ENCODE measurements at places on chromosomes 16 and 17.

DNA sequence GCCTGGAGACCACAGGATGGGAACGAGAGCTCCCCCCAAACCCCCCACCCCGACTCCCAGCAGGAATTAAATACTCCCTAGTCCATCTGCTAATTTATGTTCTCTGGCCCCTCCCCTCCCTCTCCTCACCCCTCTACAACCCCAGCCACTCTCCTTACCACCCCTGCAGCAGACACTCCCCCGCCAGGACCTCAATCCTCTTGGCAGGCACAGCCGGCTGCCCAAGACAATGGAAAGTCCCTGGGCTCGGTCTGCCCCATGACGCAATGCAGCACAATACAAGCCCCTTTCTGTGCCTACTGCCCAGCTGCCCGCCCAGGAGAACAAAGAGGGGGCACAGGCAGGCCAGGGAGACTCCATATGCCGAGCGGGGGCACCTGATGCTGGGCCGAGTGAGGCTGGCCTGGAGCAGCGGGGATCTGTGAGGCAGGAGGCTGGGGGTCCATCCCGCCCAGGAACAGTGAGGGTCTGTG, 30.3 kb upstream of the CDC42EP4 start:
- DNase-seq: peak; percentile 34

DNA sequence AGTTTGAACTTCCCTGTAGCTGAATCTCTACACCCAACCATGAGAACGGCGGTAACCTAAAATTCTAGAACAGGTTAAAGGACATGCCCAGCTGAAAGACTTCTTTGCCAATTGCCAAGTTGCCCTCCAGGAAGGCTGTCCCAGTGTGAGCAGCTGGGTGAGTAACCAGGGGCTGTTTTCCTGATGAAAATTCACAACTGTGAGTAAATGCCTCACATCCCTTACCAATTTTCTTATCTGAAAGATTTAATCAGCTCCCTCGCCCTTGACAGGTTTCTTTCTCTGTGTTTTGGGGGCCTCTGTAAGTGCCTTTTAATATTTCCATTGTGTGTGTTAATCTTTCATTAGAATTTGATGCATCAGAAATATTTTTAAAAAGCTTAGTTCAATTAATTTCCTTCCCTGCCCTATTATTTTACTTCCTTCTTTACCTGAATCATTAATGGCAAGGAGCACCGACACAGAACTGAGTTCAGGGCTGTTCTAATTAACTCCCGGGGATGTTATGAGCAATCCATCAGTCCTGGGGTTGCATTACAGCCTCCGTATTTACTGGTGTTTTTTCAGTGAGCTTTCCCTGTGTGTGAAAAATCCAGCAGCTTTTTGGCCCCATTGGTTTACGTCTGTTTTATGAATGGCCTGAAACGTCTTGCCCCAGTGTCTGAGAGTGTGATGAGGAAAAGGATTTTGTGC, 152.9 kb downstream of the CLEC16A start:
- no peak for DNase-seq

DNA sequence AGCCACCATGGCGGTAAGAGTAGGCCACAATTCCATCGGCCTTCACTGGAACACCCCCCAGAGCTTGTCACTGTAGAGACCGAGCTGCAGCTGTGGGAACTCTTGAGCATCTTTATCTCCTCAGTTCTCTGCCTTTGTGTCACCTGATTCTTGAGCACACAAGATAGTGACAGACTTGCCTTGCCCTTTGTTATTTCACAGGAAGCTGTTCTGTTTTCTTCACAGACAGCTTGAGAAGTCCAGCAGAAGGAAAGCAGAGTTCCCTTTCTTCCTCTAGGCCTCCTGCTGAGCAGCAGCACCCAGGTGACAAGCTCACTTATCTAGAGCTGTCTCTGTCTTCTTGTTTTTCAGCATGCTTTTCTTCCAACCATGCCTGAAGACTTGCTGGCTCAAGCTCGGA, 38.4 kb upstream of the ENDOV start:
- DNase-seq: no peak

GRCh38 chr16:30885196-30885595, 8.7 kb downstream of the BCL7C start:
- no peak for DNase-seq

GRCh38 chr17:31486351-31487062, 95.0 kb downstream of the RAB11FIP4 start:
- DNase-seq: no peak

DNA sequence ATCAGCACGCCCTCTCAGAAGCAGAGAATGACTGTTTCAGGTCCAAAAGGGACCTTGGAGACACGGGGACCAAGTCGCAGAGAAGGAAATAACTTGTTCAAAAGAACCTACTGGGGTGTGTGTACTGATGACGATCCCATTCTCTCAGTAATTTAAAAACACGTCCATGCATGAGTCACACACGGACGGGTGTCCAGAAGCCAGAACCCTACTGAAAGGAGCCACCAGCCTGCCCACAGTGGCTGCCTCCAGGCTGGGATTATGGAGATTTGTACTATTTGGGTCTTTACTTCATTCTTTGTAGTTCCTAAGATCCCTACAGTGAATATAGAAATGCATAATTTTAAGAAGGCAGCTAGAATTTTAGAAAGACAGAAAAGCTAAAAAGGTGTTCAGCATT, 27.8 kb downstream of the TMEM204 start:
- DNase-seq: no peak

- peak; percentile 84 for DNase-seq
Measured at GRCh38 chr17:49952209-49952911, 16.6 kb upstream of the DLX4 start.

- DNase-seq: no peak
Measured at GRCh38 chr17:28716740-28717577, 709 bp downstream of the RAB34 start.

DNA sequence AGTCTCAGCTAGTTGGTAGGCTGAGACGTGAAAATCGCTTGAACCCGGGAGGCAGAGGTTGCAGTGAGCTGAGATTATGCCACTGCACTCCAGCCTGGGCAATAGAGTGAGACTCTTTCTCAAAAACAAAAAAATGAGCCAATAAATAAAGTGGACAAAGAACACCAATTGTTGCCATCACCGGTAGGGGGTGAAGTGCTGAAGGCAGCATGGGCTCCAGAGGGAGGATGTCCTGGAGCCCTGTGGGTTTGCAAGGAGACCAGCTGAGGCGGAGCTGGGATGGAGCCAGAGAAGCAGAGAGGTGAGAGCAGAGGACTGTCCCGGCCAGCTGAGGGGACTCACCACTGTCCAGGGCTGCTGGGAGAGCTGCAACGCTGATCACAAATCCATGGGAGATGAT, 13.8 kb downstream of the CHST6 start:
- no peak for DNase-seq

GRCh38 chr16:52424591-52424990, 122.4 kb downstream of the TOX3 start:
- no peak for DNase-seq

- peak; percentile 97 for DNase-seq
Measured at GRCh38 chr16:81314603-81315270, at the start of gene GAN. GAN (plus strand) TSS chr16:81314962; CDS start chr16:81315114, 152 bp downstream.

GRCh38 chr17:46819906-46820351, 1.4 kb upstream of the WNT3 start:
- DNase-seq: no peak

- no peak for DNase-seq
Measured at GRCh38 chr16:84593825-84594724, 23.8 kb downstream of the COTL1 start.

GRCh38 chr17:81440051-81440471, 44.8 kb downstream of the BAHCC1 start:
- no peak for DNase-seq

DNA sequence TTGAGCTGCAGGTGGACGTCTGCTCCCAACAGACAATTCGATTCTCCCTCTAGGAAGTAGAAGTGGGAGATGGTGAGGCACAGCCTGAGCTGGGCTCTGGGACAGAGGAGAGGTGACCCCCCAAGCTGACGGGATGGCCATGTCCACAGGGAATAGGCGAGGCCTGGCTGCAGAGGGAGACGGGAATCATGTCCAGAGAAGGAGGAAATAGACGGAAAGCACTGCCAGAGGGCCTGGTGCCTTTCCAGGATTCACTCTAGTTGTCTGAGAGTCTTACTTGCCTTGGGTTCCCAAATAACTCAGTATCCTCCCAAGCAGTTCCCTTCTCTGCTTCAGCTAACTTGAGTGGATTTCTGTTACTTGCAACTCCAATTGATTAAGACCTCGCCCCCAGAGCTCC, 4.3 kb upstream of the CRISPLD2 start:
- no peak for DNase-seq

DNA sequence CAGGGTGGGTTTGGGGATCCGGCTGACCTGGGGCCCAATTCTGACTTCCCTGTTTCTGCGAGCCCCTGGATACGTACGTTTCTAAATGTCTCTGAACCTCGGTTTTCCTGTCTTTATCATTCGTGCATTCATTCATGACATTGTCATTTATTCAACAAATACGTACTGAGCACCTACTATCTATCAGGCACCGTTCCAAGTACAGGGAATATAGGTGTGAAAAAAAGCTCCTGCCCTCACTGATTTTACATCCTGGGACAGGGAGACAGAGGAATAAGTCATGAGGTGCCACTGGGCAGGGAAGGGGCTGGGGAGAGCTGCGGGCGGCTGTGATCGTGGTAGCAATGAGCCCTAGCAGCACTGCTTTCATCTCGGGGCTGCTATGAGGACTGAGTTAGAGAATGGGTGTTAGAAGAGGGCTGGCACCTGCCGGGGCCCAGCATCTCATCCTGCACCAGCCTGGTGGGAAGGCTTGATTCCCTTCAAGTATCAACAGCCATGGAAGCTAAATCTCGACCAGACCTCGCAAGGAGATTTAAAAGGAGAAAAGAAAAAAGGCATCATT, 88.3 kb upstream of the DNAH17 start:
- DNase-seq: no peak

All from RWPE1 (cell line).